ENCODE measurements at places on chromosomes 2 and 18.

DNA sequence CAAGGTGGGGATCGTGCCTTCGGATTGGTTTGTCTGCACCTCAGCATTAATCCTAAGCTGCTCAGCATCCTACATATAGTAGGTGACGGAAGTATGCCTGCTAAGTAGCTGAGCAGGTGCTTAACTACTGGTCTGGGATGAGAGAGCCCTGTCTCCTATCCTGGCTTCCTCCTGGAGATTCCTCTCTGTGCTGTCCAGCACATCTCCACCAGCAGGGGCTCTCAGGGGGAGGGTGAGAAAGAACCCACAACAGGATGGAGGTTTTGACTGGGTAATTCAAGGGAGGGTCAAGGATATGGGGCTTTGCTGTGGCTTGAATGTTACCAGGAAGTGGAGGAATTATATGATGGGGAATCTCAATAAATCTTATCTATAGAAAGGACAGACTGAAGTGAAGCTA lies 45.4 kb upstream of the KIF5C start:
- DNase-seq, result no peak

- peak; percentile 24 for DNase-seq
Measured at GRCh38 chr2:212448698-212449097, 89.9 kb downstream of the ERBB4 start.

- peak; percentile 54 for DNase-seq
Measured at GRCh38 chr2:205477016-205477705, 205.1 kb upstream of the NRP2 start.

DNA sequence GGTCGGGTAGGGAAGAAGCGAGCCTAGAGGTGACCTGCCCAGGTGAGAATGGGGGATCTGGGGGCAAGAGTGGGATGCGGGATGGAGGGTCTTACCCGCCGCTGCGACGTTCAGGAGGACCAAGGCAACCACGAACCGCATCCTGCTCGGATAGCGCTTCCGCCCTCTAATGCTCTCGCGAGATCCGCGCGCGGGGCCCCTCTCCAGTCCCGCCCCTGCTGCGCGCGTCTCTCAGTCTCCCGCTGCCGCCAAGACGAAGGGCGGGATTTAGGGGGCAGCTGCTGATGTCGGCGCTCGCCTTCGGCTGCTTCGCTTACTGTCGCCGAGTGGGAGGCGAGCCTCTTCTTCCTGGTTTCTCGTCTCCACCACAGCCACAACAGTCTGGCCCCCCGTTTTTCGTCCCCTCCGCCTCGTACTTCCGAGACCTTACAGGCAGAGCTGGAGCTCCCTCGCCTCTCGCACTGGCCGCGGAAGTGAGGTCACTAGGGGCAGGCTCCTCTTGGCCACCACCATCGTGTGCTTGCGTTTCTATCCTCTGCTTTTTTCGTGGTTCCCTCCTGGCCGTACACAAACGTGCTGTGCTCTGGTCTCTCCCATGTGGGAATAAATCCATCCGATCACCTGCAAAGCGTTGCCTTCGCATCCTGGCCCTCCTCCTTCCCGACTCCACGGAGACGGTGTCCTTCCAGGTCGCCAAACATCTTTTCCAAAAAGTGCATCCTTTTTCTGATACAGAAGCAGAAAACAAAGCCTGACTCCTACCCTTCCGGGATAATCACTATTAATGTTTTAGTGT lies at the start of gene TGOLN2:
TGOLN2 (minus strand) TSS at position 168 of the 796 bp plus-strand sequence; CDS start at position 141, 27 bp downstream.
- DNase-seq, result peak; percentile 91

DNA sequence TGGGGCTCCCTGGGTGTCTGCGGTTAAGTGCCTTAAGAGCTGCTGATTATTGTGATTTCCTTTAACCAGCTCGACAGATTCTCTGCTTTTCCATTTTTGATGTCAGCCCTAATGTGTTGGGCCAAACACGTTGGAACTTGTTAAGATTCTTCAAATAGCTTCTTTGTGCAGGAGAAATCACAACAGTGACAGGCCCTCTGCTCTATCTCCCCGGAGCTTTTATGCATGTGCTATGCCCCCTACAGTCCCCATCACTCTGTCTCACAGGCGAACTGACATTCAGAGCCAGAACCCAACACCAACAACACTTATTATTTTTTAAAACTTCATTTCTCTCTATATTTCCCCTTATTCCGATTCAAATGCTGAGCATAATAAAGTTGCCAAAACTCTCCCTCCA lies 371.7 kb upstream of the CELF4 start:
- no peak for DNase-seq

GRCh38 chr2:576292-576691 lies 100.9 kb downstream of the TMEM18 start:
- DNase-seq, result no peak

DNA sequence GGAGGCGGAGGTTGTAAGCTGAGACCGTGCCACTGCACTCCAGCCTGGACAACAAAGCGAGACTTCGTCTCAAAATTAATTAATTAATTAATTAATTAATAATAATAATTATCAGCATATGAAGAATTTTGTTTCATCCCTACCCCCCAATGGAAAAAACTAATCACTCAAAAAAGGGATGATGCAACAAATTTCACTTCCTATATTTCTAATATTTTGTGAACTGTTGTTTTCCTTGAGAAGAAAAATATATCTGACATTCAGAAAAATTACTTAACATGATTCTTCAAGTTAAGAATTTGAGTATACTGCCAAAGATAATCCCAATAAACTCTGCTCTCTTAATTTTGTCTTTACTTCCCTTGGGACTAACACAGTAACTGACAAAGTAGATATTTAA lies 28.1 kb downstream of the EXOC6B start:
- DNase-seq, result no peak

GRCh38 chr2:92073036-92073814 lies 2798.0 kb upstream of the TEKT4 start:
- DNase-seq, result no peak

- DNase-seq, result peak; percentile 55
Measured at GRCh38 chr2:215369181-215369760, 57.4 kb downstream of the ATIC start.

DNA sequence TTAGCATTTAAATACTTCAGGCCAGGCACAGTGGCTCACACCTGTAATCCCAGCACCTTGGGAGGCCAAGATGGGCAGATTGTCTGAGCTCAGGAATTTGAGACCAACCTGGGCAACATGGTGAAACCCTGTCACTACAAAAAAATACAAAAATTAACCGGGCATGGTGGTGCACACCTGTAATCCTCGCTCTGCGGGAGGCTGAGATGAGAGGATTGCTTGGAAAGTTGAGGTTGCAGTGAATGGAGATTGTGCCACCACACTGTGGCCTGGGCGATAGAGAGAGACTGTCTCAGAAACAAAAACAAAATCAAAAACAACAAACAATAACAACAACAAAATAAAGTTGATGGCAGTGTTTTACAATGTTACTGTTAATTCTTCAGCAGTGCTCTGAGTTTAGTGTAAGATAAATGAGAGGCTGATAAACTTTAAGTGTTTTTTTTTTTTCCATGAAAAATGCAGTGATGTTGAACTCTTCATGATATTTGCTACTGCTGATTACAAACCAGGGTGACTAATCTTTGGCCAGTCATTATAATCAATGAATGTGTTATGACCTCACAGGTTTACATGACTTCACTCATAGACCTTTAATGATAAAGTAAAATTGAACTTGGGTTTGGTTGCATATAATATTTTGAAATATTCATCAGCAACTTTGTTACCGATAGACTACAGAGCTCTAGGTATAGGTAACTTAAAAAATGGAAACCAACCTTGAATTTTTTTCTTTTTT lies 2.5 kb downstream of the ITGAV start:
- no peak for DNase-seq

- no peak for DNase-seq
Measured at GRCh38 chr2:20536619-20537422, 89.9 kb downstream of the RHOB start.

- no peak for DNase-seq
Measured at GRCh38 chr2:223865907-223866508, 28.6 kb upstream of the AP1S3 start.

DNA sequence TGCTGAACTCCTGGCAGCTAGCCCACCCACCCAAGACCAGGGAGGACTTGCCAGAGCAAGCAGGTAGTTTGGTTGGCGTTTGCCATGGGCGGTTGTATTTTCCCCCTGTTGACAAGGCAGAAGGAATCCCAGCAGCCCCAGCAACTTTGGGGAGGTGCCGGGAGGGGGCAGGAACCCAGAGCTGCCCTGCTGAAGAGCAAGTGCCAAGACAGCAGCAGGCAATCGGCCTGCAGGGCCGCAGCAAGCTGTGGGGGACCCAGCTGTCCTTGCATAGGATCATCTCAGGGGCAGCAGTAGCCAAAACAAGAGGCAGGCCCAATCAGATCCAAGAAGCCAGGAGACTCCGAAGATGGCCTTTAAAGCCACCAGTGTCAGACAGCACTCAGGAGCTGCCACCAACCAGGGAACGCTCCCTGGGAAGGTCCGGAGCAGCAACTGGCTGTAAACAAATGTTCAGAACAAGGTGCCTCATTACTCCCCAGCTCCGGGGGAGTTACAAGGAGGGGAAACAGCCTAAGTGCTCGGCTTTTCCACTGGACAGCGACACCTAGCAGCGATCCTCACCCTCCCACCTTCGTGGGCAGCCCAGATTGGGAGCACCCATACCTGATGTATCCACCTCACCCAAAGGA lies 2.1 kb downstream of the ST8SIA5 start:
- DNase-seq, result no peak

DNA sequence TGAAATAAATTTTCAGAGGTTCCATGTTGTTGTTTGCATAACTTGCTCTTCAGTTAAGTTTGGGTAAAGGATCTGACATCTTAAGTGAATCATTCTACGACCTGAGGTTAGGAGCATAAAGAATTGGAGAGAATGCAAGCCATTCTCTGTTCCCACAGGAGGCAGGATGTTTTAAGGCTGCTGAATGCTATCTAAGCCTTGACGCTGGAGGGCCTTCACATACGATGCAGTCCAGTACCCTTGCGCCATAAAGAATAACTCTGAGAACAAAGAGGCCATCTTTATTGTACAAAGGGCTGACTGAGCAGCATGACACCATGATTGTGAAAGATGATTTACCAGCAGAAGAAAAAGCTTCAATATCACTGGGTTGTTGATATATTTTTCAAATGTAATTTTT lies 198.4 kb downstream of the NYAP2 start:
- DNase-seq, result peak; percentile 31

- no peak for DNase-seq
Measured at GRCh38 chr18:13039806-13040205, 48.6 kb downstream of the CEP192 start.

DNA sequence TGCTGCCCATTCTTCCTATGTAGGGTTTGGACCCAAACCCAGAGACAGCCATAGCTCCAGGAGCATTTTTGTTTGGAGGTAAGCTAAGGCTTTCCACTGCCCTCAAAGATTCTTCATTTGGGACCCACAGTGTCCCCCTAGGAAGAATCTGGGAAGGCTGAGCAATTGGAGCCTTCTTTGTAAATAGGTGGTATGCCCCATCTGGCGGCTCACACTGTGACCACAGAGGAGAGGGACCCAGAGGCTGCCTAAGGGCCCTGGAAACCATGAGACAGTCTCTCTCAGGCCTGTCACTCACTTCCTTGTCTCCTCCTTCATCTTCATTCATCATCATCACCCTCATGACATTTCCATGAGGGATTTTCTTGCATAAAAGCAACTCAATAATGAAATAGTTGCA lies 215.4 kb upstream of the OSR1 start:
- no peak for DNase-seq

GRCh38 chr2:28989973-28990372 lies 8.9 kb downstream of the TOGARAM2 start:
- DNase-seq, result no peak

DNA sequence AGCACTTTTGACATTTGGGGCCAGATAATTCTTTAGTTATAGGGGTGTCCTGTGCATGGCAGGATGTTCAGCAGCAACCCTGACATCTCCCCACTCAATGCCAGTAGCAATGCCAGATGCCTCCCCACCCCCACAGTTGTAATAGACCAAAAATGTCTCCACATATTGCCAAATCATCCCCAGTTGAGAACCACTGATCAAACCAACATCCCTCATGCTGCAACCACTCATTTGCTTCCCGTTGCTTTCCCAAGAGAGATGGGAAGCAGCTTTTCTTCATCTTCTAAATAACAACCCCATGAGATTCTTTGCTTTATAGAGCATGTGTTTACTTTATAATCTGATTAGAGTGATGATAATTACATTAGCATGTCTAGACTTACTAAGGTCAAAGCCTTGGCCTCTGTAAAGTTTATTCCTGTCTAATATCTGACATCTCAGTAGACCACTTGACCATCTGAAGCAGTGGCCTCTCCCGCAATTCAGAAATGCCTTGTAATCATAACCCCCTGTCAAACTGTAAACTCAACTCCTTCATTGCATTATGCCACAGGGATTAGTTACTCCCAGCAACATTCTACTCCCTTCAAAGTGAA lies 28.7 kb upstream of the C1D start:
- DNase-seq, result no peak

DNA sequence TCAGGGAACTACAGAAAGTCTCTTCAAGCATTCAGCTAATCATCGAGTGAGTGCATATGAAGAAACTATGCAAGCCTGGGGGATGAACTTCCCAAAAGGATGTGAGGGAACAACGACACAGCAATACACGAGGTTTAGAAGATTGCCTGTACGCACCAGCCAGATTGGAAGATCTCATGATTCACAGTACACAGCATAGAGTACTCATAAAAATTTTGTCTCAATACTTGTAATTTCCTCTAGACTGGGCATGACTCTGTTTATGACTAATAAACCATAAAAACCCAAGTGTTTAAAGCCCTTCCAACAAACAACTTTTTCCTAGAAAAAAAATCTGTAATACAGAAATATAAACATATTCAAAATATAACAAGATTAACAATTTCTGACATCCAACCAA lies 279.7 kb downstream of the KCNJ3 start:
- DNase-seq, result no peak

GRCh38 chr18:27049969-27050368 lies 135.1 kb downstream of the CHST9 start:
- DNase-seq, result no peak

GRCh38 chr2:112958428-112959108 lies 19.2 kb upstream of the IL36G start:
- DNase-seq, result peak; percentile 53

- no peak for DNase-seq
Measured at GRCh38 chr18:10210057-10210633, 244.3 kb upstream of the APCDD1 start.

DNA sequence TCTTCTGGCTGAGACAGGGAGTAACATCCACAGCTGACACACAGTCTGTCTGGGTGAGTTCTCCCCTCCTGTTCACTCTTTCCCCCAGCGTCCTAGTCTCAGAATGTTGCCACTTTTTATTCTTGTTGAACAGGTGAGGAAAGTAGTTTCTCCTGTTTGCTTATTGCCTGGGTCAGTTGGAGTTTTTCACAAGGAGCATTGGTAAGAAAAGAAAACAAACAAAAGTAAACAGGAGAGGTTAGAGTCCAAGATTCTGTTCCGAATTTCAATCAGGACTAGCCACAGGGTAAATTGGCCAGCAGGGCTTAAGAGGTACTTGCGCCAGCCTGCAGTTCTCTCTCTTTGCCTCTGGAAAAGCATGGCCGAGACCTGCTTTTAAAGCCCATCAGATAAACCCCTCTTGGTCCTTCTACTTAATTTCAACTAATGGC lies 255.0 kb upstream of the EPAS1 start:
- no peak for DNase-seq

- no peak for DNase-seq
Measured at GRCh38 chr2:3872451-3872850, 169.1 kb downstream of the DCDC2C start.

Data from astrocyte of the spinal cord (primary cell).